T-cell (primary cell): ENCODE measurements at places on chromosomes 7 and 10.

DNA sequence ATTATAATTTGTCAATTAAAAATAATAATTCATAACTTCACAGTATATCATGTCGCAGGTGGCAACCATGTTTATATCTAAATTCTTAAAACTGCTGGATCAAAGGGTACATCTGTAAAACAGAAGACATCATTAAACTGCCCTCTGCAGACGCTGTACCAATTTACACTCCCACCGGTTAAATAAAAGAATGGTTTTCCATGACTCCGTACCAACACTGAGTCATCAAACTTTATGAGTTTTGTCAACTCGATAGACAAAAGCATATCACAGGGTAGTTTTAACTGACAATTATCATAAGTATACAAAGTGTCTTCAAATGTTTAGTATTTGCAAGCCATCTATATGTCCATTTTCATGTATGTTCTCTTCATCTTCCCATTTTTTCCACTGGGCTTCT lies 5.7 kb upstream of the GSTK1 start:
- no peak for DNase-seq

GRCh38 chr10:131830446-131831130 lies 70.2 kb upstream of the PPP2R2D start:
- no peak for DNase-seq

GRCh38 chr7:130350945-130351790 lies 6.6 kb downstream of the CPA5 start:
- no peak for DNase-seq

GRCh38 chr7:147651601-147652000 lies 939.0 kb upstream of the C7orf33 start:
- no peak for DNase-seq

- peak; percentile 53 for DNase-seq
These were observed 256.9 kb upstream of the NFE2L3 start for GRCh38 chr7:25894902-25895791.
